Stimulated activated CD4-positive, alpha-beta T cell treated with anti-CD3 and anti-CD28 coated beads, Interleukin-1b, Interleukin-23, amount 100 ng/mL, for 48 hours (primary cell): ENCODE measurements at places on chromosomes 5 and 9.

GRCh38 chr5:87403409-87403808, 9.3 kb downstream of the CCNH start:
- no peak for DNase-seq

- no peak for DNase-seq
Measured at GRCh38 chr9:124478354-124478753, 28.1 kb downstream of the ADGRD2 start.

DNA sequence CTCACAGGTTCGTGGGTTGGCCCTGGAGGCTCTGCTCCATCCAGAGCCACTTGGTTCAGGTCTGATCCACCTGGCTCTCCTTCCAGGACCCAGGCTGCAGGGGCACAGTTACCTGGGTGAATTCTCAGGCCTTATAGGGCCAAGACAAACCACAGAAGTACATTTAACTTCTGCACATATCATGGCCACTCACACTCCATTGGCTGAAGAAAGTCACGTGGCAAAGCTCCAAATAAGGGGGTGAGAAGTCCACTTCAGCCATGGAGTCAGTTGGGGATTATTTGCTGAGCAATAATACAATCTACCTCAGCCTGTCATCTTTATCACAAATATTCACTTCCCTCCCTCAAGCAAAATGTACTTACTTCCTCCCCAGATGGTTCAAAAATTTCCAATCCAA, 83.6 kb downstream of the MACROH2A1 start:
- DNase-seq = no peak

GRCh38 chr5:72107131-72107900, at the start of gene MAP1B:
Gene MAP1B, plus strand, starts transcription at chr5:72107475. Its CDS starts 57 bp downstream, at chr5:72107532.
- DNase-seq = no peak
